IPS DF 6.9 (cell line): ENCODE measurements at places on chromosomes 3 and 15.

DNA sequence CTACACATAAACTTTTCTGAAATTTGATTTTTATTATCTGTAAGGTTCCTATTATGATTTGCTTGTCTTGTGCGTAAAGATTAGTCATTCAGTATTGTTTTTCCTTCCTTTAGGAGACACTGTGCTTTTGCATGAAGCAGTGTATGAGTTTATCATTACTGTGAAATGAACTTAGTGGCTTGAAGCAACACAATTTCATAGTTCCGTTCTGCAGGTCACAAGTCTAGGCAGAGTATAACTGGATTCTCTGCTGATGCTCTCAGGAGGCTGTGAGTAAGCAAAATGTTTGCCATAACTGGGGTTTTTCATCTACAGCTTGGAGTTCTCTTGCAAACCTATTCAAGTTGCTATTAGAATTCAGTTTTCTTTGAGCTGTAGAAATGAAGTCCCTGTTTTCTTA lies 1136.1 kb downstream of the OTOL1 start:
- no peak for DNase-seq

DNA sequence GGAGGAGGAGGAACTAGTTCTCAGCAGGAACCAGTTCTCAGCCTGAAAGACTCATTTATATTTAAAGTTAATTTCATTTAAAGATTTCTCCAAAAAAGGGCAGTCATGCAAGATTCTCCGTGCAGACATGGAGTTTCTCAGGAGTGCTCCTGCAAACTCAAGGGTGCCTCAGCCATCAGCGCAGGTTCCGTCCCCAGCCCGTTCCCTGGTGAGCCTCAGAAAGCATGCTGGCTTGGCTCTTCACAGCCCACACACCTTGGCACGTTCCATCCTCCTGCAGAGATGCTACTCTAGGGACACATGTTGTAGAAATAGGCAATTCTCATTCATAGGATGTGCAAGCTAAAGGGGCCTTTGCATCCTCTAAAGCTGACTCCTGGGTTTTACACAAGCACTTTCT lies 123.0 kb downstream of the LIPC start:
- no peak for DNase-seq

GRCh38 chr15:54046093-54046492 lies 67.9 kb downstream of the UNC13C start:
- DNase-seq = no peak

GRCh38 chr15:69076756-69077155 lies 62.3 kb downstream of the NOX5 start:
- DNase-seq = no peak

- no peak for DNase-seq
Measured at GRCh38 chr15:32683906-32684584, 33.8 kb upstream of the GREM1 start.

GRCh38 chr15:66287461-66288057 lies 5.8 kb upstream of the DIS3L start:
- DNase-seq = no peak

- DNase-seq = no peak
Measured at GRCh38 chr3:59733041-59733809, 683.4 kb upstream of the CFAP20DC start.

- no peak for DNase-seq
Measured at GRCh38 chr15:74828835-74829234, 2.4 kb downstream of the CPLX3 start.

DNA sequence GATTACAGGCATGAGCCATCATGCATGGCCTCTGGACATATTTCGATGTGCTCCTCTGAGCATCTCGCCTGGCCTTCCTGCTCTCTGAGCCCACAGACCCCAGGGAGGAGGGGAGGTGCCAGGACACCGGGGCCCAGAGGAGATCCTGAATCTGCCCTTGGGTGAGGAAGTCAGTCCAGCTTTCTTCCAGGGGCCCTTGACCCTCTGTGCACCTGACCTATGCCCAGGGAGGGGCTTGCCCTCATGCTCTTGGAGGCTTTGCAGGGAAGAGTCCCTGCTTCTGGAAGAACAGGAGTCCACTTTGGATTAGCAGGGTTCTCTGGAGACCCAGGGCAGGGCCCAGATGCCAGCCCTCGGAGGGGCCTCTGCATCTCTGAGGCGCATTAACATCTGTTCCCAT lies 1.4 kb downstream of the ACSBG1 start:
- DNase-seq = no peak

GRCh38 chr15:59918994-59919951 lies 84.8 kb upstream of the FOXB1 start:
- no peak for DNase-seq

- no peak for DNase-seq
Measured at GRCh38 chr3:108100906-108101660, 10.3 kb upstream of the CD47 start.

DNA sequence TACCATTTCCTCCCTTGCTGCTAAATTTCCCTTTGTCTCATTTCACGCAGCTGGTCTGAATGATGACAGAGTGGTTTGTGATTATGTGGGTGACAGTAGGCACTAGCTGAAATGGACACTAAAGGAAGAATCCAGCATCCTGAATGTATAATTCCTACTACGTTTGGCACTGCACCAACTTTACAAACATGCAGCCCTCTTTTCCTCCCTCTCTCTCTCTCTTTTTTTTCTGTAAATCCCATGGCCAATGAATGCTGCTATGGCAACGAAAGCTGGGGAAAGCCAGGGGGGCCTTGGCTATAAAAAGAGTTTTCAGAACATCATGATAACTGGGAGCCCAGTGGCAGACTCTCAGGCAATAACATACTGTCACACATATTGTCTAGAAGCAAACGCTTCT lies 367.2 kb upstream of the AGTR1 start:
- DNase-seq = no peak

GRCh38 chr3:15768421-15769255 lies 29.1 kb downstream of the ANKRD28 start:
- no peak for DNase-seq

DNA sequence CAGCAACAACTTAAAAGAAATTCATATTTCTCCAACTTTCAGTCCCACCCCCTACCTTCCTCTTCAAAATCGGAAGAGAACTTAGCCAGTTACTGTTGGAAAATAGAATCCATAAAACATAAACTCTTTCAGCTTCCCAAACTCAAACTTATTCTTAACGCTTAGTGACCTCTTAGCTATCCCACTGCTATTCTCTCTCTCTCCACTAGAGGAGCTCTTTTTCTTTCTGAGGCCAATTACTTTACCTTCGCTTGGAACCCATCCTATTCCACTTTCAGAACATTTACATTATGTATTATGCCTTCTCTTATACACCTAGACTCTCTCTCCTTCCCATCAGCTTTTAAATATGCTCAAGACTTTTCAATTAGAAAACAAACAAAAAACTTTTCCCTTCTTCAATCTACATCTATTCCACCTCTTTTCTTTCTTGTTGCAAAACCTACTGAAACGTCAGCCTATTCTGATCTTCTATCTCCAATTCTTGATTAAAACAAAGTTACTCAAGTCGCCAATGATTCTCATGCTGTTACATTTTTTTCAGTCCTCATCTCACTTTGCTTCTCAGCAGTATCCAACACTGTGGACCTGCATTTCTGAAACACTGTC lies 13.4 kb upstream of the GHSR start:
- no peak for DNase-seq

- DNase-seq = no peak
Measured at GRCh38 chr15:40336744-40337122, 4.0 kb downstream of the CCDC9B start.

DNA sequence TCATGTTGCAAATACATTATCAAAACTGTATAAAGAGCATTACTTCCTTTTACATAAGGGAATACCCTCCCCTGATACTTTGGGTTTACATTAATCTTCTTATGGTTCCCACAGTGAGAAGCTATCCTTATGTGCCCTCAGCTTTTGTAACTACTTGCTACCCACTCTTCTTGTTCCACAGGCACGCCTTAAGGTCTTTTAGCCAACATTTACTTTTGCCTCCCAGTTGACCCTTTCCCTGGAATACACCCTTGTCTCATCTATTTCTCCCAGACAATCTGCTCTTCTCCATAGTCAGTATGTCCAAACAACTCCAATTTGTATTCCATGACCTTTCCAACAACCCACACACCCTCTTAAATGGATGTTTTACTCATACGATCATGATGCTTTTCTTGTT lies 116.8 kb upstream of the COL8A1 start:
- no peak for DNase-seq

- no peak for DNase-seq
Measured at GRCh38 chr15:74543583-74543982, 2.6 kb downstream of the ARID3B start.

DNA sequence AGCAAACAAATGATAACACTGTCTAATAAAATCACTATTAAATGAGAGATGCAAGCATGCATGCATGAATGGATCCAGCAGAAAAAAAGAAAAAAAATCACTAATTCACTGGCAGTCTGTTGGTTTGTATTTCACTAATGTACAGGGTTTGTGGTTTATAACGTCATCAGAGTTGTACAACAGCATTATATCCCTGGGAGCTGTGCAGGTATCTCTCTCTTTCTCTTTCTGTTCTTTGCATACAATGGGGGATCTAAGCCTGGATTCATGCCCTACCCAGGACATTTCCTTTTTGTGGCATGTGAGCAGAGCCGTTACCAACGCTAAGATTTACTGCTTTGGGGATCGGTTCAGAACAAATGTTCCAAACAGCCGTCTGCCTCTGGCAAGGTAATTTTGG lies 229.5 kb downstream of the SOX2 start:
- no peak for DNase-seq

GRCh38 chr3:196741249-196741889 lies 1.7 kb downstream of the PAK2 start:
- DNase-seq = no peak

GRCh38 chr3:53361852-53362251 lies 14.5 kb upstream of the DCP1A start:
- DNase-seq = no peak
